ENCODE measurements at places on chromosomes 2 and 18.

DNA sequence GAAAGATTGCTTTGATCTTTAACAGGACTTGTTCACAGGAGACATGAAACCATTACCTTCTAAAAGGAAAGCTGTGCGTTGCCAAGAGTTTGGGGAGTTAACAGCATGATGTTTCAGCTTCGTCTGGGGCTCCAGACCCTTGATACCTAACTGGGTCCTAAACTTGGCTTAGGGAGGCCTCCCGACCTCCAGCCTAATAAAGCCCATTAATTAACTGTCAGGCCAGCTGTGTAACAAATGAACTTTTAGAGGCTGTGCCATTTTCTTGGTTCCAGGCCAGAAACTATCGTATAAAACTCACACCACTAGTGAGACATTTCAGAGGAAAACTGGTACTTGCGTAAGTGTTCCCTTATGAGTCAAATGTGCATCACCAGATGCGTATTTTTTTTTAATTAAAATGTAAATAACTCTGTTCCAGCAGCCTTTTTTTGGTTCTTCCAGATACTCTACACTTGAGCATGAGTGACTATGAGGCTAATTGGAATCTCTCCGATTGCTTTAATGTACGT lies 236.5 kb downstream of the BCL2 start:
- DNase-seq = no peak

DNA sequence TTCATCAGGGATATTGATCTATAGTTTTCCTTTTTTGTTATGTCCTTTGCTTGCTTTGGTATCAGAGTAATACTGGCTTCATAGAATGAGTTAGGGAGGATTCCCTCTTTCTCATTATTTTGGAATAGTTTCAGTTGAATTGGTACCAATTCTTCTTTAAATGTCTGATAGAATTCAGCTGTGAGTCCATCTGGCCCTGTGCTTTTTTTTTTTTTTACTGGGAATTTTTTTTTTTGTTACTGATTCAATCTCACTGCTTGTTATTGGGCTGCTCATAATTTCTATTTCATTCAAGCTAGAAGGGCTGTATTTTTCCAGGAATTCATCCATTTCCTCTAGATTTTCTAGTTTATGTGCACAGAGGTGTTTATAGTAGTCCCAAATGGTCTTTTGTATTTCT lies 103.9 kb downstream of the RND3 start:
- no peak for DNase-seq

- no peak for DNase-seq
Observed at GRCh38 chr2:241799522-241800197, 9.3 kb upstream of the NEU4 start.

GRCh38 chr2:40103163-40103562 lies 324.1 kb upstream of the THUMPD2 start:
- DNase-seq = no peak

GRCh38 chr2:215535741-215536140 lies 99.9 kb upstream of the FN1 start:
- no peak for DNase-seq

GRCh38 chr2:45882707-45883602 lies 231.5 kb downstream of the PRKCE start:
- no peak for DNase-seq

- no peak for DNase-seq
Observed at GRCh38 chr2:236114959-236115358, 53.2 kb downstream of the GBX2 start.

All from non-pigmented ciliary epithelial cell (primary cell).